ENCODE measurements at places on chromosomes 4 and X. TPM values are rescaled to one million over a fixed set of nuclear protein-coding genes. Genes with fewer than 3 reads are reported as not detected.

DNA sequence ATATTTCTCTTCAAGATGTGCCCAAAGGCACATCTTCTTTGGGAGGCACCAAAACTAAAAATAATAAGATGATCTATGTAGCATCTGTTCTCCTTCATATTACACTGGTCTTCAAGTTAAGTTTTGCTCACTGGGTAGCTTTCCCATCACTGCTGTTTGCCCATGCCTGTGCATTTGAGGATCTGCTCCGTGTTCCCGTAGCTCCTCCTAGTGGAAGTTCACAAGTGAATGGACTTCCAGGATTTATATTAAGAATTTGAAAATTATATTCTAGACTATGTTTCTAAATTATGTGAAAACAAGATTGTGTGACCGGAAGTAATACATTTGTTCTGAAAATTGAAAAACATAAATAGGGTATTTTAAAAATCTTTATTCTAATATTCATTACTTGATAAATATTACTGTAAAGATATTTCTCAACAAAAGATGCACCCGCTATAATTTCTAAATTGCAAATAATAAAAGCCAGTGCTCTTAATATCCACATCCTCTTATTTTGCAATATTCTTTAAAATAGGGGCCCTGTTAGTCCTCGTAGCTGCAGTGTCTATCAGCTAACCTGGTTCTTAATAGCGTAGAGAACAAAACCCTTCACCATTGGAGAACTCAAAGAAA is 147.7 kb downstream of the RBM46 start:
- no peak for DNase-seq
- H3K4me3 ChIP-seq = no peak overlapping the region
- H3K27me3 ChIP-seq = no peaks in the 10 kb centered on the region
- no peaks in the 10 kb centered on the region for H3K36me3 ChIP-seq
- no peak overlapping the region for H3K27ac ChIP-seq
- no peaks in the 10 kb centered on the region for H3K4me1 ChIP-seq

DNA sequence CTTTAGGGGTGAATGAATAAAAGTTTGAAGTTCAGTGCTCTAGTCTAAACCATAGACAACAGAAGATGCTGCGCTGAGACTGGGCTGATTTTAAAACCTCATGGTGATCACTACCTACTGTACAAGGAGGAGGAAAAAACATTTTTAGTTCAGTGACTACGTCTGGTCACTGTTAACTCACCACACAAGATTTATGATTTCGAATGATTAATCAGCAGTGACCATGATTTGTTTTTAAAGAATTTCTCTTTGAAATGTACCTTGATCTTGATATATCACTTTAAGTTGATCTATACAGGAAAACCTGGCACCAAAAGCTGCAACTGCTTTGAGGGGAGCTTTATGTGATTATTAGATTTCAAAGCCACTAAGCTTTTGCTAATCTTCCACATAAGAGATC is 286.3 kb downstream of the PDGFC start:
- DNase-seq = no peak
- no peaks in the 10 kb centered on the region for H3K36me3 ChIP-seq
- no peaks in the 10 kb centered on the region for H3K4me1 ChIP-seq
- H3K27me3 ChIP-seq = no peaks in the 10 kb centered on the region
- no peak overlapping the region for H3K27ac ChIP-seq
- H3K4me3 ChIP-seq = no peak overlapping the region

Gene RAB40AL
- 0.42 TPM for total RNA-seq

DNA sequence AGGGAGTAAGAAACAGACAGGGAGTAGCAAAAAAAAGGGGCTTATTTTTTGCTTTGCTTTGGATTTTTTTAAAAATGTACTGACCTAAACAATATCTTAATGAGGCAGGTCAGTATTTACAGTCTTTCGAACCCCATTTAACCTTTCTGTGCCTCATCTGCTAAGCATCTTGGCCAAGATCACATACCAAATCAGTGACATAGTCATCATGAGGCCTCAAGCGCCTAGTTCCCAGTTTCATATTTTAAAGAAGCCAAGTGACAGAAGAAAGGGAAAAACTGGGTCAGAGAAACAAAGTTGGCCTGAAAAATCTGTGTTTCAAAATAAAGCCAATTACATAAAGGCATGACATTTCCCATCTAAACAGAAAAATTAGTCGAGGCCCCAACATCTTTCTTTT is 94.6 kb upstream of the WDR44 start:
- H3K27me3 ChIP-seq = no peaks in the 10 kb centered on the region
- H3K27ac ChIP-seq = no peak overlapping the region
- H3K4me3 ChIP-seq = no peak overlapping the region

DNA sequence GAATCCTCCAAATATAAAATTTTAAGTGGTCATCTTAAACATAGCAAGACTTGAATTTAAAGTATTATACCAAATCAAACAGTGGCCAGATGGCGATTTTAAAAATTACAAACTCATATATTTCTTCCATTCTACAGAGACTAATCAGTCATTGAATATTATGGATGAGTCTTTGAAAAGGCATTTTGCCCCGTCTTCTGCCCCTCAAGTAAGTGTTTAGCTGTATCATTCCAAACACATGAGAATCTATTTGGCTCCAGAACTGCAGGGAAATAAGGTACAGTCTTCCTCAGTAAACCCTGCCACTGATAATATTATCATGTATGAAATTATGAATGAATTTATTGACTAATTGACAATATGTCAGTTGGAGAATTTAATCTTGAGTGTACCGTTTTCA is 191.0 kb downstream of the SLC7A11 start:
- no peaks in the 10 kb centered on the region for H3K4me1 ChIP-seq
- H3K27ac ChIP-seq = no peak overlapping the region
- H3K36me3 ChIP-seq = no peaks in the 10 kb centered on the region

- H3K4me1 ChIP-seq = peaks cover 37% of the 10 kb centered on the region
- DNase-seq = no peak
- H3K4me3 ChIP-seq = peak overlapping the region; percentile 98
- no peak overlapping the region for H3K27ac ChIP-seq
- peaks cover 7% of the 10 kb centered on the region for H3K36me3 ChIP-seq
Measured at GRCh38 chr4:3532751-3533422, 665 bp upstream of the LRPAP1 start.

Gene ZNF732
- total RNA-seq = not detected

GRCh38 chr4:88284439-88285234 is at the start of gene PPM1K:
Gene PPM1K (minus strand): TSS chr4:88284561. CDS start chr4:88278583, 5,978 bp downstream.
- peaks cover 26% of the 10 kb centered on the region for H3K4me1 ChIP-seq
- peak; percentile 99 for DNase-seq
- H3K27ac ChIP-seq = peak within 1 kb of the TSS; percentile 96
- H3K27me3 ChIP-seq = no peaks in the 10 kb centered on the region
- H3K36me3 ChIP-seq = no peaks in the 10 kb centered on the region

GRCh38 chr4:148425327-148426110 is 16.7 kb downstream of the NR3C2 start:
- H3K27me3 ChIP-seq = no peaks in the 10 kb centered on the region
- no peak overlapping the region for H3K4me3 ChIP-seq
- no peaks in the 10 kb centered on the region for H3K36me3 ChIP-seq

DNA sequence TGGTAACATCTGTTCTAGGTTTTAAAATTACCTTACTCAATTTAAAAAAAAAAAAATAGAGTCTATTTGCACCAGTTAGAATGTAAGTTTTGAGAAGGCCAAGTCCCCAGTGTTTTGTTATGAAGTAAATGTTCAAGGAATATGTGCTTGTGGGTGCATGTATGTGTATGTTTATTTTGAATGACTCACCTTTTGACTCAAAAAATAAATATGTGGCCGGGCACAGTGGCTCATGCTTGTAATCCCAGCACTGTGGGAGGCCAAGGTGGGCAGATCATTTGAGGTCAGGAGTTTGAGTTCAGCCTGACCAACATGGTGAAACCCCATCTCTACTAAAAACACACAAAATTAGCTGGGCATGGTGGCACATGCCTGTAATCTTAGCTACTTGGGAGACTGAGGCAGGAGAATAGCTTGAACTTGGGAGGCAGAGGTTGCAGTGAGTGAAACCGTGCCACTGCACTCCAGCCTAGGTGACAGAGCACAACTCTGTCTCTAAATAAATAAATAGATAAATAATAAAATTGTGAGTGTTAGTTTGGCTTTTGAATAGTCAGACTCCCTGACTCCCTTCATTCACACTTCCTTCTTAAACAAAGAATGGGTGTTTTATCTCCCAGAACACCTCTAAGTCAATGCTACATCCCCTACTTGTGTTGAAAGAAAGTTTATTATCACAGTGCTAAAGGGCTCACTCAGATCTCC is 511.3 kb upstream of the PCDH7 start:
- no peaks in the 10 kb centered on the region for H3K27me3 ChIP-seq
- H3K4me3 ChIP-seq = no peak overlapping the region
- DNase-seq = no peak
- no peak overlapping the region for H3K27ac ChIP-seq
- no peaks in the 10 kb centered on the region for H3K4me1 ChIP-seq
